ENCODE measurements at places on chromosomes 3 and 15.

DNA sequence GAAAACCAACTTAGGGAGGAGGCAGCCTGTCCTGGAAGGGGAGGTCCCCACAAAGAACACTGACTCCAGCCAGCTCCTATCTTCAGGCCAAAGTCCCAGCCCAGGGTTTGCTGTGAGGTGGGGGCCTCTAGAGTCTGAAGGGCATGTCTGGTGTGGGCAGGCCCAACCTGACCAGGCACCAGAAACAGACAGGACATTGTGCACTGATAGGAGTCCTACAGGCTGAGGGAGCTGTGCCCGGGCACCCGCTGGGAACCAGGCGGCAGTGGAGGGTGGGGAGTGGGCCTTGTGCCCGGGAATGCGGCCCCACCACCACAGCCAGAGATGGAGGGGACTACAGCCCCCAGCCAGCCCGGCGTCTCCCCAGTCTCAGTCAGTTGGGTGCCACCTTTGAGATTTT, 161.4 kb downstream of the WNT7A start:
- no peak for DNase-seq

GRCh38 chr3:132822266-132822665, 100.1 kb upstream of the NPHP3 start:
- no peak for DNase-seq

DNA sequence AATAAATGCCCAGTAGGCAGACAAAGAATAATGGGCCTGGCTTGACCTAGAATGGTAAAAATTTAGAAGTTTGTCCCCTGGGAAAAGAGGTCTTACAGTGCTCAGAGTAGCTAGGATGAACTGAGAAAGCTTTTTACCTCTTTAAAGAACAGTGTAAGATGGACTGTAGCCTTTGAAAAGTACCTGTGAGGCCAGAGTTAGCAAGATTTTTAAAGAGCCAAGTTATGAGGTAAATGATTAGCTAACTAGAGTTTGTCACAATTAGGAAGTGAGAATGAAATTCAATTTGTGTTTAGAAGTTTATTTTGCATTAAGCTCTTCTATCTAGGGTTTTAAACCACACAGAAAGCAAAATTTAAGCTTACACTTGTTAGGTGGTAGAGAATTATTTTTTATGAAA, 480.9 kb downstream of the ZIC1 start:
- DNase-seq: no peak

DNA sequence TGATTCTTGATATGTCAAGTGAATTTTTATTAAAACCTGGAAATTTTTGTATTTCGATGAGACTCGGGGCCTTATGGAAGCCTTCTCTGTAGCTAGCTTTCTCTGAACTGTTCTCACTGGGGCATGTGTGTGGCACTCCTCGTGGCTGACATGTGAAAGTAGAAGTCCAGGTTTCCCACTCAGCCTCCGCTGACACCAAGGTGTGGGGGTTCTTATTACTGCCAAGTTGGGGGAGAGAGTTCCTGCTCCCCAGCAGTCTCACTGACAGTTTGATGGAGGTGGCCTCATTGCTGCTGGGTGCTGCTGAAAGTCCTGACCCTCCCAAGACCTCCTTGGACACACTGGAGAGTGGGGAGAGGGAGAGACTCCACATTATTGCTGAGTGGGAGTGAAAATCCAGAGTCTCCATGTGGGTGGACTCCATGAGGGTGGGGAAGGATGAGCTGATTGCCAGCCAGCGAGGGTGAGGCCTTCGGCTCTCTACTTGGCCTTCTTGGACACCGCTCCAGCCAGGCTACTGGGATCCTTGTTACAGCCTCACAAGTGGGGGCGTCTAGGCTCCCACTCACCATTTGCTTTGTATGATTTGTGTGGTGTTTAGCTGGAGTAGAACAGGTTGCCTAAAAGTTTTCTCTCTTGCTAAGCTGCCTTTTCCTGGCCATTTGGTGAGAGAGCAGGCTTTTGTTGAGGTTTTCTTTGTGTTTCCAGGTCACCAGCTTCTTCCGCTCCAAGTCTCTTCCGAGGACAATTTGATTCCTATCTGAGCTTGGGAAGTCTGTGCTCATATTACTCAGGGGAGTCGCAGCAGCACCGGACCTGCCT, 64.1 kb downstream of the LSM3 start:
- DNase-seq: no peak

DNA sequence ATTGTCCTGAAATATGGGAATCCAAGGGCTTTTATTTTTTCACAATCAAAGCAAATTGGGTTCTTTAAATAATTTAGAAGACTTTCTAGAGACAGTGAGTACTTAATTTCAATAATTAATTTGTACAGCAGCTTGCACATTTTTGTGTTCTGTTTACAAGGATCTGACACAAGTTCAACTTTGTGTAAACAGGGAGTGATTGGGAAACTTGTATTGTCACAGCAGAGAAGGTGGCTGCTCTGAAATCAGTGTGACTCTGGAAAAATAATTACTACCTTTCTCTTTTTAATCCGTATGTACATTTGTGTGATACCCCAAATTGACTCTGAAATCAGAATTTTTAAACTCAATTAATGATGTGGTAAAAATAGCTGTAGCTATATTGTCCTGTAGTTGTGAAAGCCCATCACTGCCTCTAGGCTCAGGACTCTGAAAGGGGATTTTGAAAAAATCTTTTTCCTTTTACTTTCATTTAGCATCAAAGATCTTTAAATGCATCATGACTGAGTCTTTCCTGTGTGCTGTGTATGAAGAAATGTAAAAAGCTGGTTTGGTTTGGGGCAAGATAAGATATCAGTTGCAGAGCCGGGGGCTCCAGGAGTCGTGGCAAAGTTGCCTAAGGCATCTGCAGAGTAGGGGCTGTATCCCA, 45.1 kb downstream of the MFSD1 start:
- DNase-seq: no peak

GRCh38 chr3:16085410-16085809, 89.1 kb upstream of the GALNT15 start:
- DNase-seq: no peak

GRCh38 chr3:62167566-62168262, 205.6 kb downstream of the FEZF2 start:
- DNase-seq: no peak

DNA sequence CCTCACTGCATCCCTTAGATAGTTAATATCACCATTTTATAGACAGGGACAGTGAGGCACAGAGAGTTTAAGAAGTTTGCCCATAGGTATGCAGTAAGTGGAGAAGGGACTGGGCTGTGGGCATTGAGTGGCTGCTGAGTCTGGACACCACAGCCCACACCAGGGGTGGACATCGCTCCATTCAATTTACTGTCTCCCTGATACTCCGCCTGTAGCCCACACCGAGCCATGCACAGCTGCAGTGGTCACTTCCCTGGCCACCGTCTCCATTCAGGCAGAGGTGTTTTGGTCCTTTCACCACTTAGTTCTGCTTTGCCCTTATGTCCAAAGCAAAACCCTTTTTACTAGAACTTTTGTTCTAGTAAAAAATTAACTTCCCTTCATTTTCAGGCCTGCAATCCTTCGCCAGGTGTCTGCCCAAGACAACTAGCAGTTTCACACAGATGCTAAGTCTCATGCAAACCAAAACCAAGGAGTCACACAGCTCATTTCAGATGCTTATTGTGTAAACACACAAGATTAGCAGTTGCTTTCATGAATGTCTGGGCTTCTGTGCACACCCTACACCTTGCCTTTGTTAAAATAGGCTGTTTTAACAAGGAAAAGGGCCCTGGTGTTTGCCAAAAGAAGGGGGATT, 30.1 kb downstream of the ZNF35 start:
- no peak for DNase-seq

DNA sequence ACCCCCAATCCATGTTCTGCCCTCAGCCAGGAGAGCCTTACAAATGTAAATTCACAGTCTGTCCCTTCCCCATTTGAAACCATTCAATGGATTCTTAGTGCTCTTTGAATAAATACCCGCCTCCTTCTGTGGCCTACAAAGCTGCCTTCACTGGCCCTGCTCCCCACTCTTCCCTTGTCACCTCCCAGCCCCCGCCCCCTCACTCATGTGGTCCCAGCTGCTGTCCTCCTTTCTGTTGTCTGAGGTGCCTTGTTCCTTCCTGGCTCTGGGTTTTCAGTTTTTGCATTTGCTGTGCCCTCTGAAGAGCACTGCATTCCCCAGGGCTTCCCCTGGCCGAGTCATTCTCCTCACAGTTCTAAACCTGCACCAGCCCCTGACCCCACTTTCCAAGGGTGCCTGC, 3.2 kb downstream of the EFCAB12 start:
- no peak for DNase-seq

DNA sequence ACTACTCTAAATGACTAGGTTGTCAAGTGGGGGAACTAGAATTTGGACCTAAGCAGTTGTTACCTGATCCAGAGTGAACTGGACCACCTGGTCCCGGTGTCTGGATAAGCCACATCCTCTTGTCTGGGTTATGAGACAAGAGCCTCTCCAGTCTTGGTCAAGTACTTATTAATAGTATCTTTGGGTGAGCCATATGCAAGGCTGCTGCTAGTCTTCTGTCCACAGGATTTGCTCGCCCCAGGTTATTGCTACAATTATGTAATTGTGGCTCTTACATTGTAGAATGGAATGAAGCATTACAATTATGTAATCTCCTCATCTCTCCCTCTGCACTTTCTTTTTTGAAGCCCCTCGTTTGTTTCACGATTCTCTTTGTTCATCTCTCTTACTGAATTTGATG, 24.0 kb upstream of the AGBL1 start:
- no peak for DNase-seq

GRCh38 chr3:123853686-123854372, 30.3 kb downstream of the MYLK start:
- no peak for DNase-seq

- DNase-seq: no peak
These were observed 3.9 kb downstream of the HYAL2 start for GRCh38 chr3:50318615-50319014.

DNA sequence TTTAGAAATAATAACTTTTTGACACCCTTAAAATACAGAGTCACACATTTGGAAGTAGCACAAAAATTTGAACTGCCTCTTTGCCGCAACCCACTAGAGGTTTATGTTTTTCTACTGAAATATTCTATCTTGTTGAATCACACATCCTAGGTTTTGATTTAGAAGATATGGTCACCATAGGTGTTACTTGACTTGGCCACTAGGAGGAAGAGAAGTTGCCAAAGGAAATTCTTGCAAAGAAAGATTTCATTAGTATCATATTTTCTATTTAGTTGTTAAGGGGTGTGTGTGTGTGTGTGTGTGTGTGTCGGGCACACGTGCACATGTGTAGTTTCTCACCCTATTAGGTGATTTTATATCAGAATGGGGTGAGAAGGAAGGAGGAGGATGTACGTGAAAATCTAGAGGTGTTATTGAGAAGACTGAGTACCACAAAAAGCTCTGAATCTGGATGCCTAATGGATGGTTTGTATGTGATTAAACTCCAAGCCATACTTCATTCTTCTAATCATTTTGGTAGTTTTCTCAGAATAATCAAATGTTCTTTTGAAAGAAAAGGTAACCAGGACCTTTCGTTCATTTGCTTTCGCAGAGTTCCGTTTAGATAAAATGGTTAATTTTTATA, 31.5 kb downstream of the ZFAND6 start:
- no peak for DNase-seq

DNA sequence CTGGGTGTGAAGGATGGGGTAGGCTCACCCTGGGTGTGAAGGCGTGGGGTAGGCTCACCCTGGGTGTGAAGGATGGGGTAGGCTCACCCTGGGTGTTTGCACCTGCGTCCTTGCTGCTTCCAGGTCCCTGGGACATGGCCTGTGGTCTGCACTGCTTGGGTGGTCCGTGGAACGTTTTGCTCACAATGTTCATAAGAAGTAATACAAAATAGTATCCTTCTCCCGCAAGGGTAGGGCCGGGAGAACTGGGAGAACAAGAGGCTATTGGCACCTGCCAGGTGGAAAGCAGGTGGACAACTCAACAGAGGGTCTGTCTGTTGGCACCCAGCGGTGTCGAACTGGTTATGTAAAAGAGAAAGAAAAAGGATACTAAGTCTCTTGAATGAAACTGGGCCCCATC, 17.0 kb upstream of the PCSK6 start:
- no peak for DNase-seq

DNA sequence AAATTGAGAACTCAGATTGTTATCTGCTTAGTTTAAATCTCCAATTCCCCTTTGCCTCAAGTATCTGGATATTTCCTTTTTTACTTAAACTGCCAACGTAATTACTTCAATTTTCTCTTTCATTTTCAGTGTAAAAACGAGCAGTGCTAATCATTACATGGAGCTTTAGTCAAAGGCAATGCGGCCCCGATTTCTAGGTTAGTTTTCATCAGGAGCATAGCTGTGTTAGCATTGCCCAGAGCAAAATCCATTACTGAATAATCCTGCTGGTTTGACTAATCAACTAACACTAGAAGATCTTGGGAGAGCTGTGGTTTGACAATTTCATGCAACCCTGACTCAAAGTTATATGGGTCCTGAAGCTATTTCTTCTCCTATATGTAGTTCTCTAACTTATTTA, 46.2 kb downstream of the ZPLD1 start:
- no peak for DNase-seq

DNA sequence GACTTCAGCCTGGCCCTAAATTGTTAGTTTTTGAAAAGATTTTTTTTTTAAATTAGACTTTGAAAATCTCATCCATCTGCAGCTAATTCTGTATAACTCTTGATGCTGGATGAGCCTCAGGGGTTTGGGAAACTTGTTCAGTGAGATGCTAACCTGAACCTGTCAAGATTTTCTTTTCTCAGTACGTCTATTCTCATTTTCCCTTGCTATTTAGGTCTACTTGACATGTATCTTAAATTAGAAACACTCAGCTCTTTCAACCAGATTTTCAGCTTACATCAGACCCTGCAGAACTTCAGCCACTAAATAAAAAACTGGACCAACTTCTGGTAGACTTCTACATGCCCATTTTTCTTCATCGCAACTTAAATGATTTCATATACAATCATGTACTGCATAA, 61.4 kb downstream of the MFSD1 start:
- no peak for DNase-seq

DNA sequence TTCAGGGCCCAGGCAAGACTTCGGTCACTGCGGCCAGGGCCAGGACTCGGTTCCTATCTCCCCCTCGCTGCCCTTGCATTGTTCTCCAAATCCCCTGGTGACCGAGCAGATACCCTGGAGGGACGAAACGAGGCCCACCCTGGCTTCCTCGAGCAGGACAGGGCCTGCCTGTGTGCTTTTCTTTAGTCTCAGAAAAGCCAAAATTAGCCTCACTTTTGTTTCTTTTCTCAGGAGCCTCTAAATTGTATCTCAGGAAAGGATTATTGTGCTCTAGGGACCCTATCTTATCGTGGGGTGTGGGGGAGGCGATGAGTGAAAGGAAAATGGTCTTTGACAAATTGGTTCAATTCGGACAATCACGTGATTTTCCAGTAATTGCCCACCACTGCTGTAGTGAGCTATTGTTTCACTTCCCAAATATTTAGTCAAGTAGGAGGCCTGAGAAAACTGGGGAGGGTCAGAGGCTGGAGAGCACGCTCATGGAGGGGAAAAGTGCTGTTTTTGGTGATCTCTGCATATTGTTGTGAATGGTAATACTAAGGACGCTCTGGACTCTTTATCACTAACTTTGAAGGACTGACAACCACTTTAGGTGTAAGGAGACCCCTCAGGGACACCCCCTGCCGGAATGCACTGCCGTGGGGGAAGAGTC, 61.6 kb downstream of the TMEM44 start:
- no peak for DNase-seq

DNA sequence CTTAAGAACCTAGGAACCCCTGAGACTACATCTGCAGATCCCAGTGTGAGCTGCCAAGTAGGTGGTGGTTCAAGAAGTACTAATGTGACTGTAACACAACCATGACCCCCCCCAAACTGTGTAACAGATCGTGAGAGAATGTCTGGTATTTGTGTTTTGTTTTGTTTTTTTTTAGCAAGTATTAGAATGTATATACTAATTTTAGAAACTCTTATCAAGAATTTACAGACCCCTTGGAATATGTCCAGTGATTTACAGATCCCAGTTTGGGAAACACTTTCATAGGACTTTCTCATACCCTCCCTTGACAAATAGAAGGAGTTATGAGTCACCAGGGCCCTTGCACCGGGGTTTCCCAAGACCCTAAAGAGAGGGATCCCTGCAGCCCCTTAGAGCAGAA, 79.8 kb downstream of the SEMA5B start:
- DNase-seq: no peak
